ENCODE measurements at places on chromosomes 2 and 18. TPM values are rescaled to one million over a fixed set of nuclear protein-coding genes. Genes with fewer than 3 reads are reported as not detected.

DNA sequence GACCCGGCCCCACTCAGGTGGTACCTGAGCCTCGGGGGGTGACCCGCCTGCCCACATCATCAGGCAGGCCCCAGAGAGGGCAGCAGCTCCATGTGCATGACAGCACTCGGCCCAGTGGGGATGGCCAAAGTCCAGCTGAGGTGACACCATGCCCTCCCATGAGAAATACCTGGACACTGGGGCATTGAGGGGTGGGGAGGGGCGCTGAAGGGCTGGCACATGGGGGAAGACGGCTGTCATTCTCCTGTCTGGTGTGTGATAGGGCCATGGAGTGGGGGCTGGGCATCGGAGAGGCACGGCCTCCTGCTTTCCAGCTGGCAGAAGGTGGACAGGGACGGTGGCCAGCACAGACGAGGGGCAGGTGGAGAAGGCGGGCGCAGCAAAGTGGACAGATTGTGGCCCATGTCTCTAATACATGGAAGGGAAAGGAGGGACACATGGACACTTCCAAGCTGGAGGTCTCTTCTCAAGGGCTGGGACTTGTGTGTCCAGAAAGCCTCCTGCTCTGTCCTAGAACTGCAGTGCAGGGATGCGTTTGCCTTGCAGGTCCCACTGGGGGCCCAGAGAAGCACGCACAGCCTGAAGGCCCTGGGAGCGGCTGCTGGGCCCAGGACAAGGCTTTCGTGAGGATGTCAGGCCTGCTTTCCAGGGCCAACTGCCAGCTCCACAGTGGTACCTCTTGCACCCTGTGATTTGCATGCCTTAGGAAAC is 302.2 kb downstream of the NDUFA10 start:
- no peak for DNase-seq
- no peaks in the 10 kb centered on the region for H3K27me3 ChIP-seq
- no peak overlapping the region for H3K4me3 ChIP-seq
- no peaks in the 10 kb centered on the region for H3K36me3 ChIP-seq

DNA sequence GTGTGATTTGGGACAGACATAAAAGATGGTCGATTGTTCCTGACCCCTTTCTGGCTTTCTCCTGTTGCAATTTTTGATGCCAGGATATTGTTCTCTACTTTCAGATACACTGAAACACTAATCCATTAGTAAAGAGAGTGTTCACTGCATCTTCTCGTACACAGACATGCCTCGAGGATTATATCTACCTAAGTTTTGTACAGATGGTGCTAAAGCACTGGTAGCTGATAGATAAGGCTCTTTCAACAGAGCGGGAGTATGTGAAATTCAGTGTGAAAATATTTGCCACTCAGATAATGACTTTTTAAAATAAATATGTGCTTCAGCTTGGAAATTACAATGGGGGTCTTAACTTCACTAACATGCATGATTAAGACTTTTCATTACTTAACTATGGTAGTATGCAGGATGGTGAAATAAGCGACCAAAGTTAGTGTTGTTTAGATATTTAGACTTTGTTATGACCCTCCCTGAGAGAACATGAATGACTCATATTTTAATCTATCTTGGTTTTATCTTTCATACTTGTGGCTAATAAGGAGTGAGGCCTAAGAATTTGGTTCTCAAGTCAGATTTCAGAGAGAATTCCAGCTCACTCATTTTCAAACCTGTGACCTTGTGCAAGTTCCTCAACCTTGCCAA is 474.9 kb downstream of the NRXN1 start:
- H3K36me3 ChIP-seq, result no peaks in the 10 kb centered on the region
- no peak overlapping the region for H3K27ac ChIP-seq

DNA sequence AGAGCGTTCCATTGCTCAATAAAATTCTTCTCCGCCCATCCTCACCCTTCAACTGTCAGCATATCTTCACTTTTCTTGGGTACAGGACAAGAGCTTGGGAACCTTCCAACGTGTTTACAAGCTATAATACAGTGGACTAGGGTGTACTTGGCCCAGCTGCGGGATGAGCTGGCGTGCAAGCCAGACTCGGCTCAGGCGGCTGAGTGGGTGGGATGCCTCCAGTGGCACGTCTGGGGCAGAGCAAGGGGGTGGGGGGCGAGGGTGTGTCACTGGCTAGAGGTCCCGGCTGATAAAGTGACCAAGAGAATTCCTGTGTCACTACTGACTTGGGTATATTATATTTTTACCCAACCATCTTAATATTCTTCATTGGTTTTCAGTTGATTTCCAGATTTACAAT is 179.7 kb downstream of the EVA1A start:
- H3K27ac ChIP-seq, result no peak overlapping the region
- DNase-seq, result peak; percentile 23
- no peaks in the 10 kb centered on the region for H3K36me3 ChIP-seq
- H3K4me1 ChIP-seq, result no peaks in the 10 kb centered on the region

DNA sequence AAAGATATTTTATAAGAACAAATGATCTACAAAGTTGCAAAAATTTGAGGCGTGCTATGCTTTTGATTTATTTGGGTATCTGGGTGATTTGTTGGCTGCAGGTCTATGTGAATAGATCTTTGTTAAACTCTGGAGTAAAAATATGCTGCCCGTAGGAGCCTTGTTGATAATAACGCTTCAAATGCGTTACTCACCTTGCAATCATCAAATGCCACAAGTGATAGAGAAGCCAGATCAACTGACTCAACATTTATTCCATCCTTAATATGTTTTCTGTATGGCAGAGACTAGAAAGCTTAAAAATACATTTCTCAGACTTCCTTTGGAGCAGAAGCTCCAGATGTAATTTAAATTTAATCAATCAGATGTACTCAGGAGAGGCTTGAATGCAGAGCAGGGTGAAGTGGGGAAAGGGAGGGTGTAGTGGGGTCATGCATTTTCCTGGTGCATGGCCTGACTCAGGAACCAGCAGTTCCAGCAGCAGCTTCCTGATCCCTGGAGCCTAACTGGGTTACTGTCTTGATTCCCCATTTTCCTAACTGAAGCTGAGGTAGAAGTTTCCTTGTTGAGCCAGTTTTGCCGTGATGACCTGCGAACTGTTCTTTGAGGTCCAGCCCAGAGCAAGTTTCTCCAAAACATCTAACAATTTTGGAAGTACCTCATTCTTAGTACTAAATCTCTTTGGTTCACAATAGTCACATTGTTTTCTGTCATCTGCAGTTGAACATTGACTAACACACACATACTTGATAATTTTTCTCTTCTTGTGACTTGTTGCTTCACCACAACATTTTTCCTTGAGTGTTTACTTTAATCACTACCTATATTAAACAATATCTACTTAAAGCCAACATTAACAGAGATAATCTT is 284.7 kb upstream of the CWC22 start:
- no peak overlapping the region for H3K27ac ChIP-seq
- H3K4me1 ChIP-seq, result no peaks in the 10 kb centered on the region
- no peaks in the 10 kb centered on the region for H3K36me3 ChIP-seq
- H3K27me3 ChIP-seq, result no peaks in the 10 kb centered on the region

The NOSTRIN gene
- 18.5 TPM for total RNA-seq

- no peak for DNase-seq
- H3K4me3 ChIP-seq, result peak overlapping the region; percentile 30
- H3K36me3 ChIP-seq, result no peaks in the 10 kb centered on the region
These were observed 1.5 kb upstream of the INHBB start for GRCh38 chr2:120344214-120344975.

DNA sequence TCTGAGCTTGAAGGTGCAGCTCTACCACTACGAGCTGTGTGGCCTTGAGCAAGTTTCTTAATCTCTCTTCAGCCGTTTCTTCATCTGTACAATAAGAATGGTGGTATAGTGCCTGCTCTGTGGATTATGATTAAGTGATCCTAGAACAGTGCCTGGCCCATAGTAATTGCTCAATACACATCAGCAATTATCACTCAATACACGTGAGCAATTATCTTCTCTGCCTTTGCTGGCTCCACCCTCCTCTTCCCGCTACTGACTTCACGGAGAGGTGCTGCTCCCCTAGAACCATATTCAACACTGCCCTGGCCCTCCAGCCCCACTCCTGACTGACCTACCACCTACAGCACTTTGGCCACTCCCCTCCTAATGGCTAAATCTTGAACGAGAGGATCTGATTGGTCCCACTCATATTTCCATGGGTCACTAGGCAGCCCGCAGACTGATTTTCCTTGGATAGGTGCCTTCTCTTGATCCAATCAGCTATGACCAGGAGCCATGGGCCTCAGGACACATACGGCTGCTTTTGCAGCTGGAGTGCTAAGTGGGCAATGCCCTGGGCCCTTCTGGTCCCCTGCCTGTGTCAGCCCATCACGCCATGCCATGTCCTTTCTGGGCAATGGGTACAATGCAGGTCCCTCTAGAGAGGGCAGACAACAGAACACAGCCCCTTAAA is 77.5 kb downstream of the STPG4 start:
- DNase-seq, result no peak
- H3K27ac ChIP-seq, result peak overlapping the region; percentile 62
- no peaks in the 10 kb centered on the region for H3K36me3 ChIP-seq
- peaks cover 14% of the 10 kb centered on the region for H3K4me1 ChIP-seq
- H3K4me3 ChIP-seq, result no peak overlapping the region

The SULT1C4 gene
- 0.56 TPM for total RNA-seq

GRCh38 chr2:31511376-31511775 is 69.4 kb downstream of the SRD5A2 start:
- no peak for DNase-seq
- no peak overlapping the region for H3K27ac ChIP-seq
- no peaks in the 10 kb centered on the region for H3K27me3 ChIP-seq
- no peaks in the 10 kb centered on the region for H3K36me3 ChIP-seq

- no peaks in the 10 kb centered on the region for H3K36me3 ChIP-seq
- no peaks in the 10 kb centered on the region for H3K27me3 ChIP-seq
- DNase-seq, result no peak
These were observed 72.5 kb upstream of the RNF152 start for GRCh38 chr18:61965311-61965710.

GRCh38 chr18:6729247-6730091 is at the start of gene ARHGAP28:
TSS of gene ARHGAP28 (plus strand) at chr18:6729716. CDS start at chr18:6729822, 106 bp downstream.
- H3K27me3 ChIP-seq, result no peaks in the 10 kb centered on the region
- no peaks in the 10 kb centered on the region for H3K36me3 ChIP-seq
- H3K4me3 ChIP-seq, result peak within 1 kb of the TSS; percentile 48
- H3K27ac ChIP-seq, result peak within 1 kb of the TSS; percentile 92
- peak; percentile 91 for DNase-seq
- H3K4me1 ChIP-seq, result peaks cover 34% of the 10 kb centered on the region

- no peaks in the 10 kb centered on the region for H3K27me3 ChIP-seq
- H3K27ac ChIP-seq, result no peak overlapping the region
- no peaks in the 10 kb centered on the region for H3K36me3 ChIP-seq
- DNase-seq, result no peak
- no peak overlapping the region for H3K4me3 ChIP-seq
- peaks cover 3% of the 10 kb centered on the region for H3K4me1 ChIP-seq
These were observed 6.1 kb upstream of the NCL start for GRCh38 chr2:231470246-231470900.

GRCh38 chr18:23593720-23594119 is 7.4 kb upstream of the NPC1 start:
- H3K36me3 ChIP-seq, result no peaks in the 10 kb centered on the region
- no peaks in the 10 kb centered on the region for H3K4me1 ChIP-seq
- H3K27ac ChIP-seq, result no peak overlapping the region
- H3K27me3 ChIP-seq, result no peaks in the 10 kb centered on the region
- DNase-seq, result no peak

GRCh38 chr2:224400886-224401632 is 848 bp downstream of the FAM124B start:
- H3K27ac ChIP-seq, result no peak overlapping the region
- H3K4me1 ChIP-seq, result no peaks in the 10 kb centered on the region
- H3K27me3 ChIP-seq, result no peaks in the 10 kb centered on the region

GRCh38 chr2:222232839-222233238 is 66.0 kb downstream of the PAX3 start:
- DNase-seq, result no peak
- no peaks in the 10 kb centered on the region for H3K27me3 ChIP-seq
- H3K27ac ChIP-seq, result no peak overlapping the region
- H3K36me3 ChIP-seq, result no peaks in the 10 kb centered on the region
- no peaks in the 10 kb centered on the region for H3K4me1 ChIP-seq
- H3K4me3 ChIP-seq, result no peak overlapping the region

The MROH2A gene
- not detected for total RNA-seq

The NT5DC4 gene
- not detected for total RNA-seq

The NLRC4 gene
- total RNA-seq, result 0.32 TPM
